Thyroid gland (tissue), 4 donors: ENCODE measurements at places on chromosomes 16 and 17. TPM values are rescaled to one million over a fixed set of nuclear protein-coding genes. Genes with fewer than 3 reads are reported as not detected.

Gene TCAP
- total RNA-seq = 2.1 TPM

Gene METRN
- 57.1 TPM for total RNA-seq

Gene PNMT
- total RNA-seq = 1.1 TPM

Gene NATD1
- total RNA-seq = 18.6 TPM

Gene KRTAP9-8
- not detected for total RNA-seq

Gene HLF
- 53.1 TPM for total RNA-seq

Gene HEATR9
- total RNA-seq = not detected

Gene TBC1D3
- not detected for total RNA-seq
